ENCODE measurements at places on chromosomes 7 and 10. TPM values are rescaled to one million over a fixed set of nuclear protein-coding genes. Genes with fewer than 3 reads are reported as not detected.

GRCh38 chr7:156192921-156193320, 380.7 kb upstream of the SHH start:
- ATAC-seq = no peak

- ATAC-seq = no peak
Measured at GRCh38 chr7:52705768-52706167, 329.7 kb upstream of the POM121L12 start.

GRCh38 chr7:38016567-38016966, 96.1 kb downstream of the EPDR1 start:
- ATAC-seq = no peak

ENKUR gene
- total RNA-seq = 4.6 TPM

GRCh38 chr7:72077786-72078185, 334.4 kb downstream of the CALN1 start:
- ATAC-seq = no peak

RBM17 gene
- 58.4 TPM for total RNA-seq

LRMDA gene
- 0.46 TPM for total RNA-seq
